ENCODE measurements at places on chromosomes 6 and 20.

DNA sequence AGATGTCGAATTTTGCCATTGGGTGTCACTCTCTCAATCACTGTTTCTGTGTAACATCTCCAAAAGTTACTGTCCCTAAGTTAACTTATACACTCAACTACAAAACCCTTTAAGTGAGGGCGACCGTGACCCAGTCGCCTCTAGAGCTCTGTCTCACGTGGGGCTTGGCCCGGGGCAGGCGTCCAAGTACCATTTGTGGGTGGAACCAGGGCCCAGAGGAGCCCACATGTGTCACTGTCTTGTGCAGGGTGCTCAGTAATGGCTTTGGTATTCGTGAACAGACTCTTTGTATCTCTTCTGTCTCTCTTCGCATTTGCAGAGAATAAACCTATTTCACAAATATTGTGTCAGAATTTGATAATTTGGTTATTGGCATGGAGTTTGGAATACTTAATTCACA, 109.9 kb upstream of the THBS2 start:
- DNase-seq, result no peak

GRCh38 chr6:7338031-7338430, 25.0 kb upstream of the SSR1 start:
- no peak for DNase-seq

GRCh38 chr6:125393449-125393858, 91.7 kb upstream of the HDDC2 start:
- no peak for DNase-seq

DNA sequence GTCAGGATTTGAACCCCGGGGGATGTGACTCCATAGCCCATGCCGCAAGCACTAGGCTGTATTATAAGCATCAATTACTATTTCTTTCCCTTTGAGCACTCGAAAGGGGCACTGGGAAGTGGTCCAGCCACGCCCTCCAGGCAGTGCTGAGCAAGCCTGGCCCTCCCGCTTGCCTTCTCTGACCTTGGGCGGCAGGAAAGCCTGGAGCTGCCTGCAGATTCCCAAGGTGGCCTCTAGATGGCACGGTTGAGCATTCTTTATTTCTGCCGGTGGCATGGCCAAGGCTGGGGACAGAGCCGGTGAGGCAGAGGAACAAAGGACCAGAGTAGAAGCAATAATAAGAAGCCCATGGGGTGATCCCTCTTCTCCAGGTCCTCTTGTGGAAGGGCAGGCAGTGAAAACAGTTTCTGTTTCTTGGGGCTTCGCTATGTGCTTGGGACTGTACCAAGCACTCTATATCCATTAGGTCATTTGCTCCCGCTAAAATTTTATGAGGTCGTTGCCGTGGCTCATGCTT, 32.0 kb downstream of the ARHGAP40 start:
- peak; percentile 57 for DNase-seq

DNA sequence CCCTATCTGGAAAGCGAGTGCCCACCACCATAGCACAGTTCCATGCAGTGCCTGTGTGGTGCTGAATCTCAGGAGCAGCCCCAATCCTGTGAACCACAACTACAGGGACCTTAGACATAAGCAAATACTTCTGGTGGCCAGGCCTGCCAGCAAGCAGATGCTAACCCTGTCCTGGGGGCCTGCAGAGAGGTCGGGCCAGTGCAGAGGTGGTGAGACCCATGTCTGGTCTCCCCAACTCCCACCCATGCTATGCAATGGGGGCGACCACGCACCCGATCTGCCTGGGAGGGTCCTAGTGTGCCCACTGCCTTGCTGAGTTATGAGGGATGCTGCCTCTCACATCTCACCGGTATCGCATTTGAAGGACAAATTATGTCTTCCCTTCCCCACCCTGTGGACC, 151.6 kb upstream of the ZNF337 start:
- DNase-seq, result no peak

- DNase-seq, result no peak
Observed at GRCh38 chr6:39470506-39470905, 148.0 kb upstream of the KCNK16 start.

DNA sequence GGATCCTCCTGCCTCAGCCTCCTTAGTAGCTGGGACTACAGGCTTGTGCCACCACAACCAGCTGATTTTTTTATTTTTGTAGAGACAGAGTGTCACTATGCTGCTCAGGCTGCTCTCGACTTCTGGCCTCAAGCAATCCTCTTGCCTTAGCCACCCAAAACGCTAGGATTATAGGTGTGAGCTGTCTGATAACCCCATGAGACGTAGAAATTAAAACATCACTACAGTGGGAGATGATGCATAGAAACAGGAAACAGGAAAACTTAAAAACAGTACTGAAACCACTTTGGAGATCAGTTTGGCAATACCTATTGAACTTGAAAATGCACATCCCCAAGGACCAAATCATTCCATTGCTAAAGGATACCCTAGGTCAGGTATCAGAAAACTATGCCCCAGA, 10.8 kb downstream of the SENP6 start:
- no peak for DNase-seq

DNA sequence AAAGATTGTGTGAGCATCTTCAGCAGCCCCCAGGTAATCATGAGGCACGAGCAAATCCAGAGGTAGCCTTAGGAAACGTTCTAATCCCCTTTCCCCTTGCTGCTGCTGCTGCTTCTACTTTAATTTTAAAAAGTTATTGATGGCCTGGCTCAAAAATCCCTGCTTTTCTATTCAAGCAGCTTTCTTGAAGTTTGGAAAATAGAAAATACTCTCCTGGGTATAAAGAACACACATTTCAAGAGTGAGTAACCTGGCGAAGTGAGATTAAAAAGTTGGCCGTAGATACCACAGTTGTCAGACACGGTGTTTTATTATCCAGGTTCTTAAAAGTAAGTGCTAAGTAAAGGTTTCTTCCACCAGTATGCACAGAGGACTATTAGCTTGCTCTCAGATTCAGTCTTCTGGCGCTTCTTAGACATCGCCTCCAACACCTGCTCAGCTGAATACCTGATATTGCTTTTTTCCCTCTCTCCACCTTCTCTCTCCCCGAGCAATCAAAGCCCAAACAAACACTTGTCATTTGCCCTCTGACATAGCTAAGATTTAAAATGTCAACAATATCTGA, 150.7 kb downstream of the EDN3 start:
- DNase-seq, result no peak

GRCh38 chr6:110432285-110432900, 17.0 kb upstream of the DDO start:
- no peak for DNase-seq

- no peak for DNase-seq
Observed at GRCh38 chr6:29442719-29443118, 3.6 kb downstream of the OR10C1 start.

- DNase-seq, result peak; percentile 81
Observed at GRCh38 chr20:62702895-62703852, 5.5 kb upstream of the NTSR1 start.

- DNase-seq, result peak; percentile 43
Observed at GRCh38 chr6:137316626-137317025, 97.4 kb upstream of the IFNGR1 start.

DNA sequence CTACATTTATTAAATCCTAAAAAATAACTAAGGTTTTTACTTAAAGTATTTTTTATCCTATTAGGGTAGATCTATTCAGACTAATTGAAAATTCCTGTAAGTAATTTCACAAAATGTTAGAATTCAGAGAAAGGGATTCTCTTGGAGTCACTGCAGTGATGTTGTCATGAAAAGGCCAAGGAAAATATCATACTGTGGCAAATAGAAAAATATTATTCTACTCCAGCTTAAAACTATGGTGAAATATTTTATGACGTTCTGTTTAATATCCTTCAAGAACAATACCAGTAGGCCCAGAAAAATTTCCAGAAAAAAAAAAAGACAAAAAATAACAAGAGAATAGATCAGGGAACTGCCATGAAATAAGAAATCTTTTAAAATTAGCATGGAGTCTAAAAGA, 73.6 kb downstream of the FILIP1 start:
- no peak for DNase-seq

DNA sequence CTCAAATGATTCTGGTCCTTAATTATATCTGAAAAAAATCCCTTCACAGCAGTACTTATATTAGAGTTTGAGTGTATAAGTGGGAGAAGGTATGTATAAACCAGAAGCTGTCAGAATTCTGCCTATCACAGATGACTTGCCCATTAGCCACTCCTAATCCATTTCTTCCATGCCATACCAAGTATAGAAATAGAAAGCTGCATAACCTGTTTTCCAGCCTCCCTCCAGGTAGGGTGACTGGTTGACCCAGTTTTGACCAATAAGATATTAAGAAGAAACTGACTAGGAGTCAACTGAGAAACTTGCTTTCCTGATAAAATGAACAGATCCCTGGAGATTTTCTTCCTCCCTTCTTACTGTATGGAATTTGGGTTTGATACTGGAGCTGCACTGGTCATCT, 112.2 kb upstream of the GRIK2 start:
- no peak for DNase-seq

DNA sequence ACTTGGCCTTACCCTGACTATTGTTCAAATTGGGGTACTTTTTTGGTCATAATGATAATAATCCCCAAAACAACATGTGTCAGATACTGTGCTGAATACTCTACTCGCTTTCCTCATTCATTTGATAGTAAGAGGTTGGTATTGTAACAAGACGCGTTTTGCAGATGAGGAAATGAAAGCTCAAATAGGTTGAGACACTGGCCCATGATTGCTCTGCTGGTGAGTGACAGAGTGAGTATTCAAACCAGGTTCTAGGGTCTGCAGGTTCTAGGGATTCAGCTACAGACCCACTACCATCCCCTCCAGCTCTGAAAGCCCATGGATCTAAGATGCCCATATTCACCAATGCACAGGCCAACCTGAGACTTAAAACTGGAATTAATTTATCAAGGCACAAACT, 1.3 kb upstream of the ENPP4 start:
- no peak for DNase-seq

GRCh38 chr20:50304923-50305635, 114.4 kb downstream of the CEBPB start:
- DNase-seq, result peak; percentile 96

- no peak for DNase-seq
Observed at GRCh38 chr20:64086801-64087200, 2.6 kb upstream of the LKAAEAR1 start.

- DNase-seq, result no peak
Observed at GRCh38 chr20:25048519-25048952, 9.4 kb downstream of the ACSS1 start.

- DNase-seq, result no peak
Observed at GRCh38 chr20:36632147-36632486, 13.9 kb downstream of the SLA2 start.

DNA sequence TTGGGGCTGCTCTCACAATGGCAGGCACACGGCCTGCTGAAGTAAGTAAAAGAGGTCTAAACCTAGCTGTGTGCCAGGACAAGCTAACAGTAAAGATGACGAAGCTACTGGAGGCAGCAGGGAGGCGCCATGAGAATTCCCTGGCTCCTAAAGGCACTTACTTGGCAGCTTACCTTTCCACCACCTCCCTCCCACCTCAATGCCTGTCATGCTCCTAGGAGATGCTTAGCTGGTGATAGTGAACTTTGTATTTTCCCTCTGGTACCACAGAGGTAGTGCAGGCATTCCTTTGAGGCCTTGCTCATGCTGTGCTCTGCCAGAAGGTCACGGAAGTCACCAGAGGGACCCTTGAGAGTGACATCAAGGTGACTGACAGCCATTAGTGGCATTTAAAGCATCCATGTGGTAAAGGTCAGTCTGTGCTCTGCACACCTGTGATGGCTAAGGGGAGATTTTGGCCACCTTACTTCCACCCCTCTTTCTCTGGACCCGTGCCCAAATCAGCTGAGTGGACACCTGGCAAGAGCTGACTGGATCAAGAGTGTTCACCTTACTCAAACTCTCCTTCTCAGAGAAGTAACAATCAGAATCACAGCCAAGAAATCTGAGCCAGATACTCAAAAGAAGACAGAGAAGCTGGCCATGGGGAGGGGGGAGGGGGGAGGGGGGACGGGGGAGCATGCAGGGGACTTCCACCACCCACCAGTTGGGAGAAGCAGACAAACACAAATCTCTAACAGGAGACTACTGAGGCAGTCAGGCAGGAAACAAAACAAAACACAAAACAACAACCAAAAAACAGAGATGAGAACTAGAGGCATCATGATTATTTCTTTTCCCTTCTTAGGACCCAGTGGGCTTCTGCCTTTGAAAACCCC, 2.9 kb downstream of the FKBP1A start:
- DNase-seq, result peak; percentile 66

DNA sequence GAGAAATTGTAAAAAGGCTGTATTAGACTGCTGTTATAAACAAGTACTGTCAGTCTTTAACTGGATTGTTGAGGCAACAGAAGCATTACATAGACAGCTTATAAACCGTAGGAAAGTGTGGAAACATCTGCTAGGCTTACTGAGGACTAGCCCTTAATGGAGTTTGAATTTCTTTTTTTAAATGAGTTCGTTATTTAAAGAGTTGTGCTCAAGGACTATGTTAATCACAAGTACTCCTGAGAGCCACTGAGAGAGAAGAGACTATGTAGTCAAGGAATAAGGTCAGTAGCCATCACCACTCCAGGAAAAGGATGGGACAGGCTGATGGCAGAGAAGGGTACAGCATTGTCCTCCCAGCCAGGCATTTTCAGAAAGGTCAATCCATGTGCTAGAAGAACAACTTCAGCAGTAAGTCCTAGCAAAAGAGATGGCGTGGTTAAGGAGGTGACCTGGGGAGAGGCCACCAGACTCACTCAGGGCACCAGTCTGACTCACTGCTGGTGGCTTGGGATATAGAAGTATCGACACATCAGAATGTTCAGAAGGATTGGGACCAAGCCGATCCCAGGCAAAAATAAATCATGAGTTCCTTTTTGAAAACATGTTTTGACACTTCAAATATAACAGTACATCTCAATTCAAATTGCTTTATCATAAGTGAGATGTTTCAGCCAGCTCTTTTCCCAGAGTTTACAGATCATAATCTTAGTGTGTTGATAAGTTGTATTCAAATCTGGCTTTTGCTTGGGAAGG, 6.4 kb downstream of the RPS12 start:
- peak; percentile 17 for DNase-seq

GRCh38 chr6:110348961-110349690, 9.0 kb downstream of the METTL24 start:
- DNase-seq, result no peak

GRCh38 chr20:434221-434620, 26.1 kb downstream of the RBCK1 start:
- DNase-seq, result no peak

GRCh38 chr20:47337413-47337812, 19.1 kb downstream of the ZMYND8 start:
- DNase-seq, result no peak

DNA sequence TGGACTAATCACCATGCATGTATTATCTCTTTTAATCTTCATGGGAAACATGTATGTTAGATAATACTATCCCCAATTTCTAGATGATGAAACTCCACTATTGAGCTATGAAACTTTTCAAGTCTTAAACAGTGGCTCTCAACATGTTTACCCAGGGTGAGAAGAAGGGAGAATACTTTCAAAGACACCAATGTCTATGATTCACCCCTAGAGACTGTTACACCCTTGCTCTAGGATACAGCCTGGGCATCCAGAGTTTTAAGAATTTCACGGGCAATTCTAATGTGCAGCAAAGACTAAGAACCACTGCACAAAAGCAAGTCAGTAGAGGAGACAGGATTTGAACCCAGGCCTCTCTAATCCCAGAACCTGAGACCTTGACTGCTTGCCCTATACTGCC, 47.8 kb downstream of the GFOD1 start:
- no peak for DNase-seq

GRCh38 chr6:169956580-169956979, 205.2 kb downstream of the ERMARD start:
- DNase-seq, result no peak

Data from fibroblast of pulmonary artery (primary cell).